ENCODE measurements at places on chromosomes 7 and 10. TPM values are rescaled to one million over a fixed set of nuclear protein-coding genes. Genes with fewer than 3 reads are reported as not detected.

DNA sequence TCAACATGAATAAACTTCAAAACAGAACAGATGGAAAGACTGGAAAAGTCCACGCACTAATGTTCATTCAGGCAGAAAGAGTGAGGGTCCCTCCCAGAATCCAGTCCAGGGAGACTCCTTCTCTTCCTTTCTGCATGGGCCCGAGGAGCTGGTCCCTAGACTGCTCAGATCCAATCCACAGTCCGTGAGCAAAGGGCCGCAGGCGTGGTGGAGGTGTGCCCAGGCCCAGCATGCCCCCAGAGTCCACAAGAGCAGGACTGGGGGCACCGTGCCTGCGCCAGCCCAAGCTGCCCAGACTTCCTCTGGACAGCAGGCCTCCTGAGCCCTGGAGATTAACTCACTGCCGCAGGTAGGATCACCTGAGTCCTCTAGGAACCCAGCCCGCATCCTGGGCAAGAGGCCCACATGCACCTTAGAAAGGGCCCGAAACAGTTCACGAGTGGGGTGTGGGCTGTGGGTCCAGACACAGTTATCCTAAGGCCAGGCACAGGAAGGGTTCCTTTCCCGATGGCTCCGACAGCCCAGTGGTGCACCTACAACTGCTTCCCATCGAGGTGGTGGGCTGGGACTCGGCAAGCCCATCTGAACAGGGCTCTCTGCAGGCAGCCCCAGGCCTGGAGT, 531.0 kb downstream of the DNAJB6 start:
- DNase-seq: no peak

GRCh38 chr7:114901771-114902170, 20.1 kb upstream of the MDFIC start:
- DNase-seq: no peak

GRCh38 chr7:70210936-70211310, 612.6 kb downstream of the AUTS2 start:
- no peak for DNase-seq

GRCh38 chr10:26622891-26623290, 74.6 kb upstream of the PDSS1 start:
- DNase-seq: no peak

DNA sequence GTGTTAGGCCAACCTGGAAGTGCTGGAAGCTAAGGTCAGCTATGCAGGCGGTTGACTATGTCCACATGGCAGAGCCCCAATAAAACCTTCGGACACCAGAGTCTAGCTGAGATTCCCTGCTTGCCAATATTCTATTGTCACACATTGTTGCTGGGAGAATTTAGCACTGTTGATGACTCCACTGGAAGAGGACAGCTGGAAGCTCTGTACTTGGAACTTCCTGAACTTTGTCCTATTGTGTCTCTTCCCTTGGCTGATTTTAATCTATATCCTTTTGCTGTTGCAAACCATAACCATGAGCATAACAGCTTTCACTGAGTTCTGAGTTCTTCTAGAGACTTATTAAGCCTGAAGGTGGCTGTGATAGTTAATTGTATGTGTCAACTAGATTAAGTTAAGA, 12.0 kb downstream of the XRCC2 start:
- DNase-seq: no peak

DNA sequence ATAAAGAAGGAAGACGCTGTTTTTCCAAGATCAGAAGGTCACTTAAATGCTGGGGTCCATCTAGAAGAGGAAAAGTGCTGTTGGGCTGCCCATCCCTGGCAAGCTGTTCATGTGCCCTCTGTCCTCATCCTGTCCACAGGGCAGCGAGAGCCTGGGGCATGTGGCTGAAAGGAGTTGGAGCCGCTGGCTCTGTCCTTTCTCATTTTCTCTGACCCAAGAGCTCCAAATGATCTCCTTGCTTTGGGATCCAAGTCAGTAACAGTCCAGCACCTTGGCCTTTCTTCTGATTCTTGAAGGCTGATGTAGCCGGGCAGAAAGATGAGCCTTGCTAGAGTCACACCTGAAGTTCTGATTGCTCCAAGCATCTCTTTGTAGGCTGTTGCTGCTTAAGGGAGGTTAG, 44.4 kb downstream of the SPDYE5 start:
- DNase-seq: no peak

DNA sequence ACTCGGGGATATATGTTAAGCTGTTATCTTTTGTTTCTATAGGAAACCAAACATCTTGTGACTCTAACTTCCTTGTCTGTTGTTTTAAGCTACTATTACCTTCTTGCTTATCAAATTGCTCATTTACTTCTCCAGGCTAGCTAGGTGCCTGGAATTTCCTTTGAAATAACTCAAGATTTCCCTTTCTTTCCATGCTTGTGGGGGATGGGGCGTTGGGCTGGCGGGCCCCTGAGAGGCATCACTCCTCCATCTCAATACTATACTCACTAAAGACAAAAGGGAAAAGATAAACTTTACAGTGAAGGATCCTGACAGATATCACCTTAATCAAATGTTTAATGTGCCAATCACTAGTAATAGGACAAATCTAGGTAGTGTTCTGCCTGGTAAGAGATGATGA, 34.7 kb upstream of the MYO3A start:
- DNase-seq: no peak

The NFE2L3 gene
- 5.9 TPM for total RNA-seq

The EPHA1 gene
- total RNA-seq: 7.6 TPM
